ENCODE measurements at places on chromosomes 5 and 9.

DNA sequence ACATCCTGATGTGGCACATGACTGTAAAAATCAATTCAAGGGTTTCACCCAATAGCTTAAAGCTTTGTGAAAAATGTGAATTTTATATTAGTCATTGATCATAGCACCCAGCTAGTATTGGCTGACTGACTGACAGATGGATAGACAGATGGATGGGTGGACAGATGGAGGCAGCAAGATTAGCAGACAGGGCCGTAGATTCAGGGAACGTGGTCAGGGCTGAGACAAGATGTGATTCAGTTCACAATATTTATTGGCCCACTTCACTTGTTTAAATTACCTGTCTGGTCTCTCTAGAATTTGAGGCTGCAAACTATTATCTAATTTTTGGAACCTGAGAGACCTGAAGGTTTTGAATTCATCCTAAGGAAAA lies 12.0 kb upstream of the PCSK5 start:
- DNase-seq: no peak

- no peak for DNase-seq
Observed at GRCh38 chr9:87499424-87500017, 1.9 kb downstream of the DAPK1 start.

DNA sequence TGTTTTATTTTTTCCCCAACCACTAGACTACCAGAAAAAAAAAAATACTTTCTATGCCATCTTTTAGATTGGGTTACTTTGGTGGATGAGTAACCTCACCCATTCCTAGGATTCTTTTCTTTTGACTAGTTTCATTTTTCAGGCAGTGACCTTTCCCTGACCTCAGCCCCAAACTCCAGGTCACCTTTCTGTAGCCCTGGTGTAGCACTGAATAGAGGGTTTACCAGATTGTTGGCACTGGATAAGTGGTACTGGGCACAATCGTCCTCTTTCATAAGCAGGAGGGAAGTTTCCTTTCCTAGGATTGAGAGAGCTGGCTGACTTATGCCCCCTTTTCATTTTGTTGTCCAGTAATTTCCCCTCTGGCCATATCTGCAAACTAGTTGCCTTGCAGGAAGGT lies 169.4 kb upstream of the TMEM161B start:
- DNase-seq: no peak

GRCh38 chr9:134594078-134594941 lies 47.3 kb upstream of the COL5A1 start:
- no peak for DNase-seq

DNA sequence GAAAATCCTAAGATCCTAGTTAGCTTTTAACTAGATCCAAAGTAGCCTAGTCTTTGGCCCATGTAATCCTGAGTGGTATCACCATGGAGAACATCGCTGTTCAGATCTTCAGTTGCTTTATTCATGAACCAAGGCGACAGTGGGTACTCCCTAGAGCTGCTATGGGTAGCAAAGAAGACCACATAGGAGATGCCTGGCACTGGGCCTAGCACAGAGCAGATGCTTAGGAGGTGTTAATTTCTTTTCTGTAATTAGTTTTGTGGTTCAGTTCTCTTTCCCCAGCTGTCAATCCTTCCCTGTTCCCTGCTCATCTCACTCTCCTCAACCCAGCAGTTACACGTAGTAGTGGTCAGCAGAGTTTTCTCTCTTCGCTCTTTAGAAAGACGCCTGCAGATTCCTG lies 9.3 kb downstream of the CAST start:
- no peak for DNase-seq

DNA sequence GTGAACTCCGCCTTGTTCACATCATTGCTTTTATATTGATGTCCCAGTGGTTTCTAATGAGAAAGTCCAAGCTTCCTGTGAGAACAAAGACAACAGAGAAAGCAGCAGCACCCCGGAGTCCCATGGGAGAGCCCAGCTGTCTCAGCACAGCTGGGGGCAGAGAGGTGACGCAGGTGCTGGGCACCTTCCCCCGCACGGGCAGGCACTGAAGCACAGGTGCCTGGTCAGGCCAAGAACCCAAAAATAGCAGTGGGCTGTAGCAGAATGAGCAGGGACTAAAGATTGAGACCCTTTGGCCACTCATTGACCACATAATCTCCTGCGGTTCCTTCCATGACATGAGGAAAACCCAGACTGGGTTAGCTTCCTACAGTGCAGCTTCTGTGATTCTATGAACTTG lies 18.8 kb downstream of the SRD5A1 start:
- DNase-seq: no peak

GRCh38 chr9:107142896-107143603 lies 140.0 kb upstream of the RAD23B start:
- DNase-seq: no peak

DNA sequence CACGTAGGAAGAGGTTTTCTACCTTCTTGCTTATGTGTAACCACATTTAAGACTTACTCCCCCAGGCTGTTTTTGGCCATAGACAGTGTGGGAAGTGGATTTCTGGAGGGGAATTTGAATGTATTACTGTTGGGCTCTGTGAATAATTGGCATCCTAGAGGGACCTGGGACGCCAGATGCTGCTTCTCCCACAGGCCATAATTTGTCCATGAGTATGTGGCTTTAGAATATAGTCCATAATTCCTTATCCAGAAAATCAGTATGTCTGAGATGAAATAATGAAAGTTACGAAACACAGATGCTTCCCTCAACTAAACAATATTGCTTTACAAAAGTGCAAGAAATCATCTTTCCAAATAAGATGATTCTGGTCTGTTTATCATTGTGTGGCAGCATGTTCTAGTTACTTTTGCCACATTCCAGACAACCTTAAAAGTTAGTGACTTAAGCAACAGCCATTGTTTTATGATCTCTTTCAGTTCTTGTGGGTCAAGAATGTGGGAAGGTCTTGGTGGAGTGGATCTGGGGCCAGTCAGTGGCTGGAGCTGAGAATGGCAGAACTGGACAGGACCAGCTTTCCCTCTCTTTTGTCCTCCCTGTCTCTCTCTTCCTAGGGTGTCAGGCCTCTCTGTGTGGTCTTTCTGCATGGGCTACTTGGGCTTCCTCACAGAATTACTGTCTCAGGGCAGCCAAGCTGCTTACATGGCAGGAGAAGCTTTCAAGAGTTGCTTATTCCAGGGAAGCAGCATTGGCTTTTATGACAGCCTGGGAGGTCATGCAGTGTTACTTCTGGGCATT lies 79.4 kb downstream of the FBXL7 start:
- no peak for DNase-seq

DNA sequence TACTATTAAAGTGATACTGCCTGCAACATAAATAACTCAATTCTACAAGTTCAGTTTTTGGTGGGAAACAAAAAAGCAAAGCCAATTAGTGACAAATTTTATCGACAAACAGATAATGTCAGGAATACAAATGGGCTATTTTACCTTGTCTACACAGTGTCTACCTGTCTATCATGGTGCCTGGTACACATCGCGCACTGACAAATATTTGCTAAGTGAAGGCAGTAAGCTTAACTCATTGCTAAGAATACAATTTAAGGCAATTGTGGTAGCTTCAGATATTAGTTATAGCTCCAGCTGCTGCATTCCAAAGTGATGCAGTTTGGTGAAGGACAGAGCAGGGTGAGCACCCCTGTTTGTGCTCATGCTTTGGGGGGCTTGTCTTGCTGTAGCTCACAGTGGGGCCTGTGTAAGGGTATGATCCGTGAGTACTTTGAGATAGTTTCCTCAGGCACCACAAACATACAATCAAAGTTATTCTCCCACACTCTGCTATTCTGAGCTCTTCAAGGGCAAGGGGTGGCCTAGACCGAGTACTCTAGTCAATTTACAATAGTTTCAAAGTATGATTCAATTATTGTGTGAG lies 24.7 kb downstream of the ELL2 start:
- no peak for DNase-seq

DNA sequence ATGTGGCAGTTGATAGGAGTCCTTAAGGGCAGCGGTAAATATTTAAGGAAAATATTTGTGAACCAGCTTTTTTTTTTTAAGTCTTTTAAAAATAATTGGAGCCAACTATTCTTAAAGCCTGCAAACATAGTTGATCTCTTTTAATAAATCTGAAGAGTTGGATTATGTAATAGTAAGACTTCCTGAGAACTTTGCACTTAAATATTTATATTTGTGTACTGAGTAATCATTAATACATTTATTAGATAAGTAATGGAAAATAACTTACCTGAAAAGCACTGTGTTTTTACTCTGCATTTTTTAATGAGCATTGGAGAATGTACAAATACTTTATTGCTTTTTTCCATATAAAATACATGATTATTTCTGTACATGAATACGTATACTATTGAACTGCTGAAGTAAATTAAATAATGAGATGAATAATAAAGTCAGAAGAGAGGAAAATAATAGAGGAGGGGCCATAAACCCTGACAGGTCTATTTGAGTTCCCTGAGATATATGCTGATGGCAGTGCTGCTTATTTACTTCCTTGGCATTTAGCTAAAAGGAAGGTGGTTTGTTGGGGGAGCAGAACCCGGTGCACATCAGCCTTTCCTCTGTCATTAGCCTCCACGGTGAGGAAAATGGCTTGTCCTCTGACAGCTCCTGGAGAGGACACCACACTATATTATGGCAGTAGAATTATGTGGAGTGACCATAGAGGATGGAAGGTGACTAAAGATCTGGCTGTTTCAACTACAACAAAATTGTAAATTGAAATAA lies 148.0 kb downstream of the ZSWIM6 start:
- DNase-seq: no peak

DNA sequence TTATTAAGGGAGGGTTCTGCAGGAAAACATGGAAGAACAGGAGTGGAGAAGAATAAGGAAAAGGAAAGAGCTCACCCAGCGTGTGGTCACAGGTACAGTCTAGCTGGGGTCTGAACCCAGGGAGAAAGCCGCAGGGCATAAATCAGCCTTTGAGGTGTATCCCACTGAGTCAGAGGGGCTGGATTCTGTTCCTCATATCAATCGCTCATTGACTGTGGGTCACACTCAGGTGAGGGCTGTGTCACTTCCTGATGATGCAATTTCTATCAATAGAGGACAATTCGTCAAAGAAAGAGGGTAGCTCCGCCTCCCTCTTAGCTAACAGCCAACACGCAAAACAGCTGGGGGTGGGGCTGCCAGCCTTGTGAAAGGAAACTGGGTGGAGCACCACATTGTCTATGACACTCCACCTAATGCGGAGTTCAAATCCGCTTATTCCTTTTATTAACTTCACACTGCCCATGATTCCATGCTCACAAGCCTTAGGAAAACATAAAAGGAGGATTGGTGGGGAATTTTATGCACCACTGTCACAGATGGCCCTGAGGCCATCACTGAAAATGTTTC lies 176.2 kb downstream of the ICE1 start:
- DNase-seq: no peak

DNA sequence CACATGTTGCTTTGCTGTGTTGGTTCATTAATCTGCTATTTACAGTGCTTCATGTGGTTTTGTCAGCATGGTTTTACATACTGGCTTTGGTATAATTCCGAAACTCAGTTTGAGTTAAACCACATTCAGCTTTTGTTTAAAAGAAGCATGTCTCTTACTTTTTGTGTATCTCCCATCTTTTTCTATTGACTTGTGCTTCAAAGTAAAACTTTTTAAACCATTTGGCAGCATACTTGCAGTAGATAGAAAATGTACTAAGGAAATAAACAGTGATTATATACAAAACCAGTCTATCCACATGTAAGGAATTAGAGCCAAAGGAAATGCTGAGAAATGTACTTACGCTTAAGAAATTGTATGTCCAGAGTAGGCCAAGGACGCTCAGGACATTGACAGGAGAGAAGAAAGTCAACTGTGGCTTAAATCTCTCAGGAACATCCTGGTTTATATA lies 286.9 kb downstream of the ARHGEF28 start:
- DNase-seq: no peak

GRCh38 chr5:62041156-62041756 lies 264.8 kb upstream of the KIF2A start:
- no peak for DNase-seq

DNA sequence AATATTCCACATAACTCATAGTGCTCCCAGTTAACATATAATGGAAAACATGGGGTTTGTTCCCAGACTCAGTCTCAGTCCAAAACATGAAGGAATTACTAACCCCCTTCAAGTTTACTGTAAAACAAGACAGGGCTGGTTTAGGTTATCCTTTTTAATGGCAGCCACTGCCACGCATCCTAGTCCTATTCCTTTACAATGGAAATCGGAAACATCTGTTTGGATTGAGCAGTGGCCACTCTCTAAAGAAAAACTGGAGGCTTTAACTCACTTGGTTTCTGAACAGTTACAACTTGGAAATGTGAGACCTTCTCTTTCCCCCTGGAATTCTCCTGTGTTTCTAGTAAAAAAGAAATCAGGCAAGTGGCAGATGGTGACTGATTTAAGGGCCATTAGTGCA lies 609.9 kb upstream of the ACO1 start:
- DNase-seq: no peak

GRCh38 chr9:130461218-130461630 lies 16.5 kb downstream of the ASS1 start:
- DNase-seq: no peak

GRCh38 chr5:178125253-178125906 lies 5.4 kb upstream of the RMND5B start:
- no peak for DNase-seq

DNA sequence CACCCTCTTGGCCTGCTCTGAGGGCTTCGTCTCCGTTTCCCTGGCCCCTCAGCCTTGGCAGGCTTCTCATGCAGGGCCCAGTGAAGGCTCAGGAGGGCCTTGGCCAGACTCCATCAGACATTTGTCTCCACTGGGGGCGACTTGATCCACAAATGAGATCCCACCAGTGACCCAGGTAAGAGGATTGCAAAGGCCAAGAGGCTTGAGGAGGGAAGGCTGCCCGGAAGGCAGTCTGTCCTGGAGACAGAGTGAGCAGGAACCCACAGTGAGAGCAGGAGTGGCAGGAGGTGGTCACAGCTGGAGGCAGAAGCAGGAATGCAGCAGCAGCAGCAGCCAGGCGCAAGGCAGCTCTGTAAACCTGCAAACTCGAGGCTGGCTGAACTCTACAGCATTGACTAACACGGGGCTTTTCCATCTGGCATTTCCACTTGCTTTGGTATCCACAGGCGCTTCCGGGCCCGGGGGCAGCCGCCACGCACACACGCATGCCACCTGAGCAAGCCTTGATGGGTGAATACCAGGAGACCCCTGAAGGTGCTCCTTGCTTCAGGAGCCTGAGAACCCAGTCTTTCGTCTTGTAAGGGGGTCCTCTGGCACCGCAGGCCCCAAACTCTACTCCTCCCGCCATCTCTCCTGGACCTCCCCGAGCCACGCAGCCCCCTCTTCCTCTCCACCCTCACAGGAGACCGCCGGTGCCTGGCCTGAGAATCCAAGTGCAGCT lies 14.7 kb downstream of the MGAT1 start:
- peak; percentile 30 for DNase-seq

- DNase-seq: no peak
Observed at GRCh38 chr9:68698943-68699509, 6.0 kb upstream of the PIP5K1B start.

- DNase-seq: no peak
Observed at GRCh38 chr5:180059326-180059725, 12.2 kb downstream of the RNF130 start.

GRCh38 chr9:83934569-83935275 lies 13.5 kb upstream of the KIF27 start:
- DNase-seq: no peak

All from ureter (tissue), 1 donor.